Stromal cell of bone marrow (primary cell): ENCODE measurements at places on chromosomes 6 and 20.

DNA sequence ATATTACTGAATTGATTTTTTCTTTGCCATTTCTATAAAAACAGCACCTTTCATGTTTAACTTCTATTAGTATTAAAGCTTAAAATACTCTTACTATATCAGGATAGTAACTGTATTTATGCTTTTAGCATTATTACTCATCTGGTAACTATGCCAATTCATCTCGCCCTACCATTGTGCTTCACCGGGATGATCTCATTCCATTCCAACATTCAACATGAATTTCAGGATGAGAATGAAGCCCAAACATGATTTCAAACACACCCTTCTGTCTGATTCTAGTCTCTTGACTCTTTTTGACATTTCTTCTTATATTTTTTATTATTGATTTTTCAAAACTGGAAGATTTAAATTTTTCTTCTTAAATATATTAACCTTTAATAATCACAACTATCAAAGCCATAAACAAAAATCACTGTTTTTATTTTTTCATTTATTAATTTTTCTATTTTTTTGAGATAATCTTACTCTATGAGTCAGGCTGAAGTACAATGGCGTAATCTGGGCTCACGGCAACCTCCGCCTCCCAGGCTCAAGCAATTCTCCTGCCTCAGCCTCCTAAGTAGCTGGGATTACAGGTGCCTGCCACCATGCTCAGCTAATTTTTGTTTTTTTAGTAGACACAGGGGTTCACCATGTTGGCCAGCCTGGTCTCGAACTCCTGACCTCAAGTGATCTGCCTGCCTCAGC lies 46.7 kb downstream of the GJA1 start:
- peak; percentile 38 for DNase-seq

- DNase-seq, result peak; percentile 30
These were observed 13.4 kb downstream of the SLX4IP start for GRCh38 chr20:10448270-10449156.

GRCh38 chr20:50009521-50010454 lies 27.0 kb downstream of the SNAI1 start:
- DNase-seq, result no peak

DNA sequence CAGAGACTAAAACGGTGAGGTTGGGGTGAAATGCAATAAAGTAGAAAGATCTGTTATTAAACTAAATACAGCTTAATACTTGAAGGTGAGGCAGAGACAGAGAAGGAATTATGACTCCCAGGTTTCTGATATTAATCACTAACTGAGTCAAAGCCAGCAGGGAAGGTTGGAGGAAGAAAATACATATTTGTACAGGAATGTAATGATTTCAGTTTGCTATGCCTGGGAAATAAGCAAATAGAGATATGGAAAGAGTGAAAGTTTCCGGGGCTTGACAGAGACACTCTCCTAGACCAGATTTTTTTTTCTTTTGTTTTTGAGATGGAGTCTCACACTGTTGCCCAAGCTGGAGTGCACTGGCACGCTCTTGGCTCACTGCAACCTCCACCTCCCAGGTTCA lies 76.8 kb downstream of the PTPRK start:
- no peak for DNase-seq

- DNase-seq, result no peak
These were observed 45.2 kb upstream of the NHSL1 start for GRCh38 chr6:138544501-138544900.

- DNase-seq, result no peak
These were observed 13.3 kb downstream of the TASP1 start for GRCh38 chr20:13625304-13625979.

GRCh38 chr6:158286413-158286812 lies 25.9 kb upstream of the TULP4 start:
- peak; percentile 44 for DNase-seq

DNA sequence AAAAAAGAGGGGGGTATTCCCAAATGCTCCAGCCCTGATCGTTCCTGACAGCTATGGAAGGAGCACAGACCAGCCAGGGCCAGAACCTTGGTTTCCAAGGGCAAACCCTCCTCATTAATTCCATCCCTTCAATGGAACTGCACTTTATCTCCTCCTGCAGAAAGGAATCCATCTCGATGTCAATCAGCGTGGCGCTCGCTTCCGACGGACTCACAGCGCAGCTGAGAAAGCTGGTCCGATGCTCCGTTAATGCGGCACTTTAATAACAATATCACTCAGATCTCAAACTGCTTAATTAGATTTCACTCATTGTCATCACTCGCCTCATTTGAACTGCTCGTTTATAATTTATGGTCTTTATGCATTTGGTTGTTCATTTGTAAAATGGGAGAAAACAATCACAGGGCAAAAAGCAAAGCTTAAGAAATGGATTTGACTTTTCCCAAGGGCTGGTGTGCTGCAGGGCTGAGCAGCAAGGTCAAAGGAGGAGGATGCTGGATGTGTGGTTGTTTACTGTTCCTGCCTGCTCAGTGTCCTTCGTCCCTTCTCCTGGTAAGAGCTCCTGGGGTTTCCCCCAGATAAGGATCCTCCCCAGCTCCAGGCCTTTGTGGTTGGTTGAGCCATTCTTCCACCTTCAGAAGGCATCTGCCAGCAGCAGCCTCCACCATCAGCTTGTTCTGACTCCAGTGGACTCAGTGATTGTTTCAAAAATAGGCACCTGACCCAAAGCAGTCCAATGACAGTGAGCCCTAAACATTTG lies 152.7 kb downstream of the ANKRD60 start:
- DNase-seq, result no peak

- DNase-seq, result no peak
These were observed 20.4 kb upstream of the FUCA2 start for GRCh38 chr6:143531720-143532499.

DNA sequence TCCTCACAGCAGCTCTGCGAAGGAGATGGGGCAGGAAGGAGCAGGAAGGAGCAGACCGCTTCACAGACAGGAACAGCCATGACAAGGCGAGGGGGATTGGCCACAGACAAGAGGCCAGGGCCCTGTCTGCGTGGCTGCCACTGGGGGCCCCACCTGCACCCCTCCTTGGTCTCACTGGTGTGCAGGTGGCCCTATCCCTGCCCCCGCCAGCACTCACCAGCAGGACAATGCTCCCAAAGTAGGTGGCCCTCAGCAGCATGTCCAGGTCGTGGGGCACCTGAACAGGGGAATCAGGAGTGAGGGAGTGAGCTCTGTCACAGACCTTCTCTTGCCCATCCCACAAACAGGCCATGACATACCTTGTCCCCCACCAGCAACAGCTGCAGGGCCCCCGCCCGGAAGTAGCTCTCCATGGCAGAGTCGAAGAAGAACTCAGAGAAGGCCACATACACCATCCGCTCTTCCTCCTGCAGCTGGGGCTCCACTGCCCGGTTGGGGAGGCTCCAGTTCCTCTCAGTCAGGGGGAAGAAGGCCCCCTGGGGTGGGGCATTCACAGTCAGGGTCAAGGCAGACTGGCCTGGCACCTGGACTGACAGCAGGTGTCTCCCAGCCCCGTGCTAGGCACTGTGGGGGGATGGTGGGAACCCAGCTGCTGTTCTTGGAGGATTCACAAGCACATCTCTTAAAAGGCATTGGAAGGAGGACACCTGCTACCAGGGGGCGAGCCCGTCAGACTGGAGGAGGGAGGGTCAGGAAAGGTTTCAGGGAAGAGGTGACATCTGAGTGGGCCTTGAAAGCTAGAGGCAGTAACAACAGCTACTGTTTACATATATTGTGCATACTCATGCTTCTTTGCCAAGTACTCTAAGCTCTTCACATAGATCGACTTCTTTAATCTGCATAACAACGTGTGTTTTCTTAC lies 7.1 kb downstream of the PLTP start:
- no peak for DNase-seq

GRCh38 chr20:50392138-50392866 lies 117.9 kb upstream of the PTPN1 start:
- DNase-seq, result no peak

GRCh38 chr6:35497571-35498421 lies 917 bp upstream of the TEAD3 start:
- DNase-seq, result peak; percentile 46

DNA sequence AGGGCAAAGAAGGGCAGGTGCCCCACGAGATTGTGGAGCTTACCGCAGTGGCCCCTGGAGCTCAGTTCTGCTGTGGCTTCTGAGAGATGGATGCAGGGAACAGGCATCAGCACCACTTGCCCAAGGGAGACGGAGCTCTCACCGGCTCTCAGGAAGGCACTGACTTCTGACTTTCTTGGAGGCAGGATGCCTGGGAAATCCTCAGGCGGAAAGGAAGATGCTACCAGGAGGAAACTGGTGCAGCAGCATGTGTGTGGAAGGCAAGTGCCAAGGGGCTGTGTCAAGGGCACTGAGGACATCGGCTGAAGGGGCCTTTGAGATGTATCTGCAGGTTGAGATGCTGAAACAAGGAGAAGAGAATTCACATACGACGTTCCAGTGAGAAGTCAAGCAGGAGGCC lies 64.0 kb downstream of the FOXA2 start:
- DNase-seq, result no peak

- no peak for DNase-seq
These were observed 53.3 kb downstream of the CAP2 start for GRCh38 chr6:17446713-17447112.

GRCh38 chr6:67606906-67607828 lies 1027.9 kb upstream of the ADGRB3 start:
- DNase-seq, result no peak

- no peak for DNase-seq
These were observed 59.1 kb downstream of the CEP43 start for GRCh38 chr6:167058261-167058660.

DNA sequence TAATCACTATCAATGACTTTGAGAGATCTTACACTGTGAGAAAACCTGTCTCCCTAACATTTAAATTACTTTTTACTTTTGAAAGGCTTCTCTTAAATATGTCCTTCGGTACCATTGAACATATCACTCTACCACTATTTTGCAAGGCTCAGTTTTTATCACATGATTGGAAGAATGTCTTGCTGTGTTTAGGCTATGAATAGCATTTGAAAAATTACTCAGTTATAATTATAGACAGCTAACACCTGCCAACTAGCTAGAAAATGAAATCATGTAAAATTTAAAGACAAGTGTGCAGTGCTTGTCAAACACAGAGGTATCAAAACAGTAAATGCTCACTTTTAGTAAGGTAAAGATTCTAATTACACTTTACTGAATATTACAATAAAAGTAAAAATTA lies 11.0 kb downstream of the SESN1 start:
- no peak for DNase-seq

GRCh38 chr6:33839399-33840047 lies 35.7 kb upstream of the MLN start:
- no peak for DNase-seq

GRCh38 chr20:43430265-43431133 lies 27.2 kb upstream of the SRSF6 start:
- no peak for DNase-seq

GRCh38 chr20:20888266-20888656 lies 175.8 kb upstream of the RALGAPA2 start:
- DNase-seq, result no peak

DNA sequence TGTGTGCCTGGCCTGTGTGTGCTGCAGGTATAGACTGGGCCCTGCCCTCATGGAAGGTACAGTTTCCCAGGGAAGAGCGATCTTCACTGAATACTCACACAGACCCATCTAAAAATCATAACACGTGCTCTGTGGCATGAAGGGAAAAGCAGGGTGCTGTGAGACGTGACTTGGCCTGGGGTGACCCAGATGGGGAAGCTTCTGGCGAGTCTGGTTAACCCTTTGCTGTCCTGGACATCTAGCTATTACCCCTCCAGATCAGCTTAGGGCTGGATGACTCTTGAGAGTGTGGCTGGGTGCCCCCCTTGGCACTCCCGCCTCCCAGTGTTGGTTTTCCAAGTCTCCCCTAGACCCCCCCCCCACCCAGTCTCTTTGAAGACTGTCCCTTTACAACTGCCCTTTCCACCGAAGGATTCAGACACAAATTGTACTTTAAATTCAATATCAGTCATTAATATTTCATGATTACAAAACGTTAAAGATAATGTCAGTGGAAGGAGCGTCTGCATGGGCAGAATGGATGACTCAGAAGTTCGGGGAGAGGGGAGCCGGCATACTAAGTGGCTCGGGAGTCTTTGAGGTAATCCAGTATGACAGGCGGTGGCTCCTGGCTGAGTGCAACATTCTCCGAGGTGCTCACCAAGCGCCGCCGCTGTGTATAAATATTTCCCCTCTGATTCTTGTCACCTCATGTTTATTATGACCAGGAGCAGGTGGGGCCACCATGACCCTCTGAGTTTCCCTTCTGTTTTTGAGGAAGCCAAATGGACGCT lies 77.3 kb downstream of the CD40 start:
- DNase-seq, result no peak

DNA sequence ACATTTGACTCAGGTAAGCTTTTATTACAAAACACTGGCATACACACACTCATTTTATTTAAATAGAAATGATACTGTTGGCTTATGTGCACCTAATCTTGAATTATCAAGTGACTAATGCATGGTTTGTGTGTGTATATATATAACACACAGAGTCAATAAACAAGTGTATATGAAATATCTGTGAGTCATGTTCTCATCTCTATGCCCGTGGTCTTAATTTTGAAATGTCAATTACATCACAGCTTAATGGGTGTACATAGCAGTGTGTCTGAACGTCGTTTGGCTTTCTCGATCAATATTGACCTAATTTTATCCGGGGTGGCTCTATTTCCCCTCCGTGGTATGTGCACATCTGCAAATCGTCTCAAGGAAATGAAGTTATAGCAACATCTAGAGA lies 104.0 kb upstream of the ZFP64 start:
- no peak for DNase-seq

- no peak for DNase-seq
These were observed 707.9 kb downstream of the RFPL4B start for GRCh38 chr6:113055061-113055460.

DNA sequence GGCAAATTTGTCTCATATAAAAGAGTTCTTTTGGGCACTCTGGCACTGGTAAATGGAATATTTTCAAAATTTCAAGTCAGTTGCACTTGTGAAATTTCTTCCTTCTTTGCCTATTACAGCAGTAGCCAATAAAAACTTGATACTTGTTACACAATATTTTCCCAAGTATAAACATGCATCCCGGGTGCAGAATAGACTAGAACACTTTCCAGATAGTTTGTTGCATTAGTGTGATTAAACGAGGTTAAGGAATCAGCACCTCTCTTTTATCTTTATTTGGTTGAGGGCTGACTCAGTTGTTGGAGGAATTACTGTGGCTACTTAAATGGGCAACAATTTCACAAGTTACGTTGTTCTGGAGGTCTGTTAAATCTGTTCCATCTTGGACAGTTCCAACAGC lies 467.5 kb downstream of the CDKAL1 start:
- DNase-seq, result peak; percentile 35

GRCh38 chr6:13278164-13278563 lies 50.2 kb downstream of the TBC1D7 start:
- no peak for DNase-seq

- DNase-seq, result no peak
These were observed at the start of gene ECI2 for GRCh38 chr6:4134841-4135664. Gene ECI2, minus strand, starts transcription at chr6:4135575. Its CDS starts 15 bp downstream, at chr6:4135560.

DNA sequence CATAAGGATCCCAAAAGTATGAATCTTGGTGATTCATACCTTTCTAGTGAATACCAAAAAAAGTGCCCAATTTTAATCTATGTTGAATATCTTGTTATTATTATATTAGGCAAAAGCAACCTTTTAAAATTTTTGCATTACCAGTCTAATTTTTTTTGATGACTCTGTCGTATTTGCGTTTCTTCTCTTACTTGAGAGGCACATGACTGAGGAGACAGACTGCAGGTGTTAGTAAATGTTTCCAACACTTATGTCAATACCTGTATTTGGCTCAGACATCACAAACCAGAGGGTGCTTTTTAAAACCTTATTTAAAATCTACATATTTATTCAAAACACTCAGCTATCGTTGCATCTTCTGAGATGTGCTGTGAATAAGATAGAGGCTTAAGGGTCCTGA lies 27.1 kb downstream of the ID4 start:
- DNase-seq, result no peak

GRCh38 chr20:13271098-13271497 lies 50.0 kb downstream of the ISM1 start:
- no peak for DNase-seq
